T-helper 17 cell (primary cell): ENCODE measurements at places on chromosomes 5 and 9. TPM values are rescaled to one million over a fixed set of nuclear protein-coding genes. Genes with fewer than 3 reads are reported as not detected.

DNA sequence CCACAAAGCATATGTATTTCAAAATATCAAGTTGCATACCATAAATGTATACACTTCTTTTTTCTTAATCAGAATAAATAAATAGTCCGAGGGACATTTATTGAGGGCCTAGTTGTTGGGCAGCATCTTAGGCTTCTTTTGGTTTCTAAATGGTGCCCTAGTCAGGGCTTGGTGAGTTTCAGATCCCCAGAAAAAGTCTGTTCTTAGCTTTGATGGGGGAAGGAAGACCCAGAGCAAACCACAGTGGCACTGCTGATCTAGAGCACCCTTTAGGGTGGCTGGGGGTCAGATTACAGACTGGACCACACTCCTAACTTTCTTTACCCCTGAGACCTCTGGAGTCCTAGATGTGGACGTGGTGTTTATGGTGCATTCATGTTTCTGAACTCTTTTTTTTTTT, 97.8 kb downstream of the C9orf152 start:
- DNase-seq = no peak

- no peak for DNase-seq
These were observed 787.4 kb upstream of the RGMB start for GRCh38 chr5:97986069-97986468.

ETF1 gene
- total RNA-seq = 165 TPM

SFXN1 gene
- total RNA-seq = 88.3 TPM

MYOT gene
- not detected for total RNA-seq
